Forelimb muscle (tissue), 1 donor: ENCODE measurements at places on chromosomes 2 and 18. TPM values are rescaled to one million over a fixed set of nuclear protein-coding genes. Genes with fewer than 3 reads are reported as not detected.

AGAP1 gene
- polyA plus RNA-seq, result 25.9 TPM

KIAA1328 gene
- polyA plus RNA-seq, result 5.7 TPM

CXCR1 gene
- not detected for polyA plus RNA-seq

SAG gene
- 0.10 TPM for polyA plus RNA-seq

DNA sequence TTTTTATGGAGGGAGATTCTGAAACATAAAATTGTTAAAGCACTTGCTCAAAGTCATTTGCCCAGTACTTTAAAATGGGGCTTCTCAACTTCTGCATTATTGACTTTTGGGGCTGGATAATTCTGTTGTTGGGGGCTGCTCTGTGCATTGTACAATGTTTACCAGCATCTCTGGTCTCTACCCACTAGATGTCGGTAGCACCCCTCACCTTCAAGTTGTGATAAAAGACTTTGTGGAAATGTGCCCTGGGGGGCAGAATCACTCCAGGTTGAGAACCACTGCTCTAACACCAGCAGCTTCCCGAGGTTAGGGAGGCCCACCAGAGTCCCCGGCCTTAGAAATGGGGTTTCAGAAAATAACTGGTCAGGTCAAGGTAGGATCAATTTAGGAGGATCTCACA, 26.8 kb upstream of the CUL3 start:
- no peak for DNase-seq

- no peak for DNase-seq
Measured at GRCh38 chr2:172974762-172975161, 100.9 kb upstream of the MAP3K20 start.

DNA sequence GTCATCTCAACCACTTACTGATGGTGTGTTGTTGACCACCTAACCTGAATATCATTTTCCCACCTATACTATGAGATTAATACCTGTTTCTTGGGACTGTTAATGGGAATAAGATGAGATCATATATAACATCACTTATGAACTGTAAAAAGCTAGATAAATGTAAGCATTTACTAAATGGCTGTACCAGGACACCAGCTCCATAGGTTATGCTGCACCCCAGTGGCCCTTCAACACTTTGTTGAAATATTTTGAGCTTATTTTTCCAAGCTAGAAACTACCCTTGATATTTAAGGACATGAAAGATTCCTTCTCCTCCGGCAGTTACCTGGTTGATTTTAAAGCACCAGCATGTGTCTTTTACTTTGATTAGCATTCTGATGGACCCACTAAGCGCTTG, 138.0 kb upstream of the CDCA7 start:
- DNase-seq, result no peak

GRCh38 chr2:6788614-6789013, 77.1 kb downstream of the CMPK2 start:
- no peak for DNase-seq

DNA sequence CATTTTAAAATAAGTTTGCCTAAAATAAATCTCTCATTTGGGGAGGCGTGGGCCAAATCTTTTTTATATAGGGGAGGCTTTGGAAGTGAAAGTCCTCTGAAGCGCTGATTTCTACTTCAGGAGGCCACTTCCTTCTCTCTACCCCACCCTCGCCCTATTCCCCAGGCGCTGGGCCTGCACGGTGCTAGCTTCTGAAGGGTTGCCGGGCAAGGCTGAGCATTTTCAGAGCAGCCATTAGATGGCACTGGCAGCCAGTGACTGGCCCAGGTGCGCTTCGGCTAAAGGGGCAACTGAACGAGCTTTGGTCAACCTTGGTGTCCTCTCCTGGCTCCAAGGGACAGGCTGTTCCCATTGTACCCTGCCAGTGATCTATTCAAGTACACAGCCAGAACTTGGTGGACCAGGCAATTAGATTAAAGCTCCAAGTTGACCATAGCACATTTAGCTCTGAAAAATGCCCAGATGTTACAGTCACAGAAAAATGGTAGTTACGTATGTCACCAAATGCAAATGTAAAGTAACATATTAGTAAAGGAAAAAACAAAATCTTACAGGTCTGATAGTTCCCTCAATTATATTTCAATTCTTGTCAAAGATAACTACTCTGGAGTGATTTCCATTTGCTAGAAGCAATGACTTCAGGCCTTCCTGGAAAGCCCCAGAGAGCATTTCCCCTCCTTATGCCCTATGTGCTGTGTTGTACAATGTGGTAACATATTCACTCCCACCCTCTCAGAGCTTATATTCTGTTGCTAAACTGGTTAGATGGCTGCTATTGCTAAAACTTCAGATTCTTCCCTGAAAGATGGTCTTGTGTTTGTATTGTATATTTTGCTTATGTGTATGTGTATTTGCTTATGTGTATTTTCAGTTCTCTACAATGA, 2.1 kb downstream of the POMC start:
- no peak for DNase-seq

DNA sequence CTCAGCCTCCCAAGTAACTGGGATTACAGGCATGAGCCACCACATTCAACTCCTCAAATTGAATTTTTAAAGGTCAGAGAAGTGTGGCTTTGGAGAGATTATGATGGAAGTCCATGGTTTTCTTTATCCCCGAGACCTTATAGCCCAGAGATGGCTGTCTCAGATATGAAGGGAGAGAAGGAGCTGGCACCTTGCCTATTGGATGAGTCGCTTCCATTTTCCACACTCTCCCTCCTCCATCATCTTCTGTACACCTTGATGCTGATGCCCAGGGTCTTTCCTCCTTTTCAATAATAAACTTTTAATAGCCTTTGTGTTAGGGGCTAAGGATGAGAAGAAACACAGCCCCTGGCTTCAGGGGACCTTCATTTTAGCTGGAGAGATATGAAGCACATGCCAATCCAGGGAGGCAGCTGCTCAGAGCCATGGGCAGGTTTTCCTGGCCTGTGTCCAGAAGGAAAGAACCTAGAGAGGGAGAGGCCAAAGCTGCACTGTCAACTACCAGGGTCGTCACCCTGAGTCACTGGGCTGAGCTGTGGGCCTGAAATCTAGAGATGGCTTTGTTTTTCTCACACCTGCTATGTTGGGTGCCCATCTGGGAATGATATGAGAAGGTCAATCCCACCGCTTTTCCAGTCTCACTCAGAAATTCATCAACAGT, 146.0 kb upstream of the SERTAD2 start:
- no peak for DNase-seq

DNA sequence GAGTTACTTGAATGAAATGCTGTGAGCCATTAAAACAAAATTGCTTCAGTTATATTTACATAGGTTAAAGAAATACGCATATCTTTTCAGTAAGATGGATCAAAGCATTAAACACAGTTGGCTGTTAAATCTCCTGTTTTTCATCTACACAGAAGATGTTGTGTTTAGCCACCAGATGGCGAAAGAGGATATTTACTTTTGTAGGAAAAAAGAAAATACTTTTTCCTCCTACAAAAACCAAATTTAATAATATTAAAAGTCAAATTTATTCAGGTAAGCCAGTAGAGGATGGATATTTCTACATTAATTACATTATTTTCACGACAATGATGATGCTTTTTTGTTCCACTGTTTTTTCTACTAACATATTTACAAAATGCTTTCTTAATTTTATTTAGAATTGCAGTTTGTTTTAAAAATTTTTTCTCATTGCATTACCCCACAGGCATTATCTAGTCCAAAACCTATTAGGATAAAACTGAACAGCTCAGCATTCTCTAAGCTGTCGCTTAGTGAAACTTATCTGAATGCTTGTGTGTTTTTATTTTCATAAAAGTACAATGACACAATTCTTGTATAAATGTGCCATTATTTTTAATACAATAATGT, 173.7 kb downstream of the ASXL3 start:
- no peak for DNase-seq

DNA sequence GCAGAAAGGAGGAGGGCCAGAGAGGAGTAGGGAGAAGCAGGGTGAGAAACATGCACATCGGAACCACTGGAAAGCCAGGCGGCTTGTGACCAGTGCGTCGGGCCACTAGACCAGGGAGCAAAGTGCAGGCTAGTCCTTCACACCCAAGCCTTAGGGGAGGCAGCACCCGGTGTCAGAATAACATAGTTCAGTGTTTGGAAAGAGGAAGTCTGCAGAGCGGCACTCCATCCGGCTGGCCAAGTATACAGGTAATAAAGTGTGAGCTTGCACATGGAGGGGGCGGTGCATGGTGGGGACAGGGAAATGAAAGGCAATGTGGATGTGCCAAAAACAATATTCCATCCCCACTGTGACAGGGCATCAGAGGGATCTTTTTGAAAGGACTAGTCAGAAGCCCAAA, 69.7 kb downstream of the ZNF521 start:
- DNase-seq, result no peak
